ENCODE measurements at places on chromosomes 11 and 22. TPM values are rescaled to one million over a fixed set of nuclear protein-coding genes. Genes with fewer than 3 reads are reported as not detected.

GRCh38 chr11:77124041-77124440 lies 4.0 kb upstream of the MYO7A start:
- DNase-seq: no peak

DNA sequence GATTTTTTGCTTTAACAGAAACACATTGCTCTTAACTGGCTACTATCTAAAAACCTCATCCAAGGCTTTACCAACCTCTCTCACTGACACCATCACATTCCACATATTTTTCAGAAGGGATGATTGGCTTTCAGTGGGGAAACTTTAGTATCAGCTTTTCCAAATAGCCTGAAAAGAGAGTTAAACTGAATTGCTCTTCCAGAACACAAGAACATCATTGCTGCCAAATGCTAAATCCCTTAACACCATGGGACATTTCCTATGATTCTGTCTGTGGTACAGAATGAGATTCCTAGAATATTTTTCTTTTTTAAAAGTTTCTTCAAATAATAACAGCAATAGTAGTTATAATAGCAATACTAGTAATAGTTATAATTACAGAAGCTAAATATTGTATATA lies 45.4 kb downstream of the SOX6 start:
- DNase-seq: no peak

- no peak for DNase-seq
Observed at GRCh38 chr11:111500481-111500880, 11.7 kb downstream of the BTG4 start.

DNA sequence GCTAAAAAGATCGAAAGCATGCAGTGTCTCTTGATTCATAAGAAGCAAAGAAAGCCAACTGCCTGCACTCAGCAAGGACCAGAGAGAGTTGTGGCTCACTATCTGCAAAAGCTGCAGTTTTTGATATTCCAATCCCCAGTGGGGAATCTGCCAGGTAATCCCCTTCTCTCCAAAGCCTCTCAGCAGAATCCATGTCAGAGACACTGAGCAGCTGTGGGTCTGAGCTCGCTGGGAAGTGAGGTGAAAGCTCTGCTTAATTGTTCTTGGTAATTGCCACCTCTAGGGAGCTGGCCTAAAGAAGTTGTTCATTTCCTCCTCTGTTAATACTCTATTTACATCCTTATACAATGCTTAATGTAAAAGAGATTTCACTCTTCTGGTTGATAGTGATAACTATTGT lies 261.3 kb upstream of the LRRC4C start:
- DNase-seq: no peak

GRCh38 chr11:103326070-103326794 lies 217.0 kb downstream of the DYNC2H1 start:
- DNase-seq: peak; percentile 6

- DNase-seq: peak; percentile 30
Observed at GRCh38 chr22:29689880-29690213, 30.0 kb upstream of the CABP7 start.

GRCh38 chr11:104803776-104804175 lies 94.5 kb downstream of the CASP12 start:
- no peak for DNase-seq

DNA sequence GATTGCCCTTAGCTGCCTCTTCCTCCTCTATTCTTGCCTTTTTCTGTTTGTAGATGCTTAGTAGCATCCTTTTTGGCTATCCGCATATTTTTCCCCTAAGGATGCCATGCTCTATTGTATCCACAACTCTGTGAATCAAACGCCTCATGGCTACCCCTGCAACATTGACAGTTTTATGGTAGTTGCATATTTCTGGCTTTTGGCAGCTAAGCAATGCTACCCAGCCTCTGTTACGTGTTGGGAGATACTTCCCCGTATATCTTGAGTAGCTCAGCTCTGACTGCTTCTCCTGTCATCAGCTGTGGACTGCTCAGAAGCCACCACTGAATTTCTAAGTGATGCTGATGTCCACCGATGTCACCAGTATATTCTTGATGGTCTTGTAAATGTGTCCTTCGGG lies 15.1 kb upstream of the SLC3A2 start:
- no peak for DNase-seq

DNA sequence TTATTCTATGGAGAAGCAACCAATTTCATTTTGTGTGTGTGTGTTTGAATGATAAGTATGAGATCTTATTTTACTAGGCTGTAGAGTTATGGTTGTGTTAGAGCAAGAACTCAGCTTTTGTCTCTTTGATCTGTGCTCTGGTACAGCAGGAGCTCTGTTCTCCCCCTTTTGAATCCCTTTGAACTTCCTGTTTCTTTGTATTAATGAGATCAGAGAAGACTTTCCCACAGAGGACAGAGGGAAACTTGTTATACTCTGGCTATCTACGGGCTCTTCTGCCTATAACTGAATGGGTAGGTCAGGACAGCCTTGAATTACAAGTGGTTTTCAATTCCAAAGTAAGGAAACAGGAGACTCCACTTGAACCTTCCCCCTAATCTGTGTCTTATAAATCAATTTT lies 1015.0 kb upstream of the RAG2 start:
- no peak for DNase-seq

DNA sequence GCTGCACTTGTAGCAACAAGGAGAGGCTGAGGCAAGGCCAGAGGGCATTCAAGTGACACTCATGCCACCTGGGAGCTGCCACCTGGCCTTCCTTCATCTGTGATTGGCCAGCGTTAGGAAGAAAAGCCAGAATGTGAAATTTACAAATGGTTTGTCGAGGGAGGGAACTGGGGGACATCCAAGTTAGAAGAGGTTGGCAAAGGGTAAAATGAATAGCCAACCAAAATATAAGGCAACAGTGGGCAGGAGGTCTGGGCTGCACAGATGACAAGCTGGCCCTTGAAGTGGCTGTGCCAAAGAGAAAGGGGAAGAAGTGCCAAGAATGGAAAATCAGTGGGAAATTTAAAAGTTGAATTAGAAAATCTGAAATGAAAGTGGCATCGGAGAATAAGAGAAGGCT lies 221.4 kb downstream of the C11orf91 start:
- no peak for DNase-seq

- DNase-seq: no peak
Observed at GRCh38 chr11:69123593-69124545, 31.9 kb upstream of the SMIM38 start.

DNA sequence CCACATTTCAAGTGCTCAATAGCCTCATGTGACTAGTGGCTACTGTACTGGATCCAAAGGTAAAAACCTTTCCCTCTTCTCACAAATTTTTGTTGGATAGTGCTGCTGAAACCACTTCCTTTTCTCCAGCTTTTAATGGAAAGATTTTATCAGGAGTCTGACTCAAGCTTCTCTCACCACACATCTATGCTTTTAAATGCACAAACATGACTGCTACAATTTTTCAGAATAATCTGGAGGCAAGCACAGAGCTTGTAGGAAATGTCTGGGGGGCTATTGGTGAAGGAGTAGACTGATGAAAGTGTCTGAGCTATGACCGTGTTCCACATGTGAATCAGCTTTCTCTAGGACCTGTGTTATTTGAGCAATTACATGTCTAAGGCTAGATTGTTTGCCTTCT lies 101.1 kb upstream of the FAT3 start:
- DNase-seq: no peak

Gene HORMAD2
- polyA plus RNA-seq: not detected

Gene GRIA4
- polyA plus RNA-seq: not detected

Gene PAMR1
- not detected for polyA plus RNA-seq
